ENCODE measurements at places on chromosomes 5 and 9.

DNA sequence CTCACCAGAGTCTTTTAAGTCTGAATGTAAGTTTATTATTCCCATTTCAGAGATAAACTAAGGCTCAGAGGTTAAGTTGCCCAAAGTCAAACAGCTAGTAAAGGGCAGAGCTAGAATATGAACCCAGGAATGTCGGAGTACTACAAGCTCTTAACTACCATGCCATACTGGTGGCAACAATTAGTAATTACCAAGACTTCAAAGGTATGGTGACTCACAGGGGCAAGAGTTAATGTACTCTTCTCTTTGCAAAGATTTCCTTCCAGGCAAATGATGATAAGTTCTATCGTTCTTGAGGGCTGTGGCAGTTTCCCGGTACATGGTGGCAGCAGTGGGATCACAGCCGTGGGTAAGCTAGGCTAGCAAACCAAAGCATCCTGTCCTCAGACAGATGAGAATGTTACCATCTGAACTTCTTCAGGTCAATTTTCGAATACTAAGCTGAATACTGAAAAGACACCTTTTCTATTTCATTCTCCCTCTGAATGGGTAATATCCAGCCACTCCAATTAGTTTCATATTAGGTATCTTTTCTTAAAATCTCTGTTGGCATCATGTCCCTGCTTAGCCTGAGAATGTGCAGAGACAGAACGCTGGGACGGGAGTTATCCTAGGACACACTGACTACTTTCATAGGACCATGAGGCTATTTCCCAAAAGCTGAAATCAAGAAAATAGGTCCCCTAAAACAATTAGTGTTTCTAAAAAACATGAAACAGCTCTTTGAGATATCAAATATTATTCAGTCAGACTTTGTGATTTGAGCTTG, 117.0 kb upstream of the NR5A1 start:
- DNase-seq: no peak

DNA sequence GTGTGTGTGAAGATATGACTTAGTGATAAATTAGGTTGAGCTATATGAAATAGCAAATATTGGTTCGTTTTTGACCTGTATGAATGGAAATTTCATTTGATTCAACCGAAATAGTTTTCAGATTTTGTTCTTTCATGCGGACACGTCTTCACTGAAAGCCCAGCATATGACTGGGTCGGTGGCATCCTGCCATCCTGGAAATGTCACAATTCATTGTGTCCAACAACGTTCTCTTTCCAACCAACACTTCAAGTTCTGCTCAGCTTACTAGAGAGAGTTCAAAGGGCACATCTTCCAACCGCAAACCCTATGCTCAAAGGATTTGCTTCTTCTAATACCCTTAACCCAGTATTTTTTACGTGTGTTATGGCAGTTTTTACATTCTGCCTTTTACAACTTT, 252.5 kb downstream of the NTRK2 start:
- DNase-seq: no peak

- DNase-seq: no peak
Measured at GRCh38 chr5:32836176-32836575, 125.1 kb downstream of the NPR3 start.

DNA sequence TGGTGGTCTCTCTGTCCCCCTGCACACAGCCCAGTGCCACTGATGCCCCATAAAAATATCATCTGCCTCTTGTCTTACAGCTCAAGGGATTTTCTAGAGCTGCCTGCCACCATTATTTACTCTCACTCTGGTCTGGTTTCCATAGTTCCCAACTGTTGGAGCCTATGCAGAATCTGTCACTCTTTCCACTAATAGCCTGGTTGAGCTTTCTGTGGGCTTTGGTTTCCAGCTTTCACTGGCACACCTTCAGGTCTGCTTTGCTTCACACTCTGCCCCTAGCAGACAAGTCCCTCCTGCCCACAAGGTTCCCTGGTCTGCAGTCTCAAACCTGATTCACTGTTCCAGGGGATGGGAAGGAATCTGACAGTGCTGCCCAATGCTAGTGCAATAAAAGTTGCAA, 103.0 kb upstream of the FTMT start:
- DNase-seq: no peak

GRCh38 chr9:5452286-5452609, 1.9 kb downstream of the CD274 start:
- DNase-seq: no peak

- no peak for DNase-seq
Measured at GRCh38 chr9:35322075-35322885, 160.5 kb downstream of the UNC13B start.

DNA sequence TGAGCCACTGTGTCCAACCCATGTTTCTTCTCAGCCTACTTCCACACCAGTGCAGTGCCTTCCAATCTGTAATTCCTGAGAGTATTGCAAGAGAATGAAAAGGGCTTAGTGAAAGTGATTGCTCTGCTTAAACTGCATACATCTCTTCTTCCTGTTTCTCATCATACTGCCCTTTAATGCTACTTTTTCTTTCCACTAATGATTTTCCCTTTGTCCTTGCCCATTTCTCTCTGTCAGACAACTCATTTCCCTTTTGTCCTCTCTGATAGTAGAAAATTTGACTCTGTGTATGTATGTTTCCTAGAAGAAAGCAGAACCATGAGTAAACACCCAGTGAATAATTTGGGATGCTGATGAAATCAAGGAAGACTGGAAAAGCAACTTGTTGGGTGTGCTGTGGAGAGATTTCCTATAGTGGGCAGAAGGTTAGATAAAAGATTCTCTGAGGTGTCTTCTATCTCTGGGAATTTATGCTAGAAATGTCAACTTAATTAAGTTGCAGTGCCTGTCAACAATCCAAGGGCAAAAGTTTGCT, 102.2 kb upstream of the CHD1 start:
- no peak for DNase-seq

GRCh38 chr5:76608833-76609232, 14.4 kb downstream of the F2RL2 start:
- DNase-seq: no peak

DNA sequence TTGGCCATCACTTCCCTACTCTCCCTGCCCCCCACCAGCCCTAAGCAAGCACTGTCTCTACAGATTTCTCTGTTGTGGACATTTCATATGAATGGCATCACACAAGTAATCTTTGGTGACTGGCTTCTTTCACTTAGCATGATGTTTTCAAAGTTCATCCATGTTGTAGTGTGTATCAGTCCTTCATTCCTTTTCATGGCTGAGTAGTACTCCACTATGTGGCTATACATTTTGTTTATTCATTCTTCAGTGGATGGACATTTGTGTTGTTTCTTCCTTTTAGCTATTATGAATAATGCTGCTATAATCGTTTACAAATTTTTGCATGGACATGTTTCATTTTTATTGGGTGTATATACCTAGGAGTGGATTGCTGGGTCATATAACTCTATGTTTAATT, 84.1 kb downstream of the DAP start:
- no peak for DNase-seq

GRCh38 chr9:75788006-75788634, 102.4 kb upstream of the PCSK5 start:
- DNase-seq: no peak

DNA sequence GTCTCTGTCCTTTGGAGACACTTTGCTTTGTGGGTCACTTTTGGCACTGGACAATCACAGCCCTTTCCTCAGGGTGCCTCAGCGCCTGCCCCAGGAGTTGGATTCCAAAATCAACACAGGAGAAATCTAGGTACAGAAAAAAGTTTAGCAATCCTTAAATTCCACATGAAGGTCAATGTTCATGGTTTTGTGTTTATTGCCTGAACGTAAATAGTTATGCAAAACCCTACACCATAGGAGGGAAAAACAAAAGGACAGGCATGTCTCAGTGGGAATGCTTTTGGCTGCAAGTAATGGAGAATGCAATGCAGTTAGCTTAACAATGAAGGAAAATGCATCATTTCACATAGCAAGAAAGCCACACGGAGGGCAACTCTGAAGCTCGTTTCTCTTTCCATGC, 6.5 kb upstream of the HMCN2 start:
- no peak for DNase-seq

DNA sequence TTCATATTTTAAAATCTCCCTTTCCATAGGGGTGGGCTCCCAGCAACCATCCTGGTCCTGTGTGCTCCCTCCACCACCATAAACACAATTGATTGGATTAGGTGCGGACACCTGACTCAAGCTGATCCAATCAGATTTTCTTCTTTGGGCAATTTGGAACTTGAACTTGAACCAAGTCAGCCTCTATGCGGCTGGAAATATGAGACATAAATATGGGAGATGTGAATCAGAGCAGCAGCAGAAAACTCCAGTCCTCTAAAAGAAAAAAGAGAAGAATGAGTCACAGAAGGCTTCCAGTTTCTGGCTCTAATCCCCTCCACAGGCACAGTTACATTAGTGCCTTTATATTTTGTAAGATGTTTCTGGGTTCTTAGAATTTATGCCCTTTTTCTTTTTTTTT, 306.6 kb downstream of the MLLT3 start:
- no peak for DNase-seq

DNA sequence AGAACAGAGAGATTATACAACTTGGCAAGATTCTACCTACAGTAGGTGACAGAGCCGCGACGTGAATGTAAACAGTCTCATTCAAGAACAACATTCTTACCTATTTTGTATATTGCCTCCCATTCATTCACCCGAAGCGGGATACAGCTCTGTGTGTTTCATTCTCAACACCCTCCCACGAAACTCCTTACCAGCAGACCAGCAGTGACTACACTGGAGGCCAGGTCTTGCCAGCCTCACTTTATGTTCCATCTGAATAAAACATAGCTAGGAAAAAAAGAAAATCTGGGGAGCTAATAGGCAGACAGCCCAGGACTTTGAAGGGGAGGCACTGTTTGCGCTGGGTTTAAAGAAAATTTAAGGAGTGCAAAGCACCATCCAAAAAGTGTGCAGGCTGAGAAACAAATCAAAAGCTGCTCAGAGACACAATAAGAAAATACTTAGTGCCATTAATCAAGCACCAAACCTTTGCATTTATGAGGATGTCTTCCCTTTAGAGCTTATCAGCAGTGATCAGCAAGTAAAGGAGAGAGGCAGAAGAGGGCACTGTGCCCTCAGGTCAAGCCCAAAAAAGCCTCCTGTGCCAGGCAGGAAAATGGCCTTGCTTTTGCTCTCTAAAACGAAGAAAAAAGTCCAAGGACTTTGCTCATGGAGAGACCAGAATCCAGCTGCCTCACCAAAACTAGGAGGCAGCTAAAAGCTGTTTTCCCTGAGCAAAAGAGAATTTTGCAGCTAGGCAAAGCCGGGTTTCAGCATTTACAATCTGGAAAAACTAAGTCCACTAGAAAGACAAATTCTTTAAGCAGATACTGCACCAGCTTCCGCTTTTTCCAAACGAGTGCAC, 295.1 kb downstream of the BNC2 start:
- no peak for DNase-seq

DNA sequence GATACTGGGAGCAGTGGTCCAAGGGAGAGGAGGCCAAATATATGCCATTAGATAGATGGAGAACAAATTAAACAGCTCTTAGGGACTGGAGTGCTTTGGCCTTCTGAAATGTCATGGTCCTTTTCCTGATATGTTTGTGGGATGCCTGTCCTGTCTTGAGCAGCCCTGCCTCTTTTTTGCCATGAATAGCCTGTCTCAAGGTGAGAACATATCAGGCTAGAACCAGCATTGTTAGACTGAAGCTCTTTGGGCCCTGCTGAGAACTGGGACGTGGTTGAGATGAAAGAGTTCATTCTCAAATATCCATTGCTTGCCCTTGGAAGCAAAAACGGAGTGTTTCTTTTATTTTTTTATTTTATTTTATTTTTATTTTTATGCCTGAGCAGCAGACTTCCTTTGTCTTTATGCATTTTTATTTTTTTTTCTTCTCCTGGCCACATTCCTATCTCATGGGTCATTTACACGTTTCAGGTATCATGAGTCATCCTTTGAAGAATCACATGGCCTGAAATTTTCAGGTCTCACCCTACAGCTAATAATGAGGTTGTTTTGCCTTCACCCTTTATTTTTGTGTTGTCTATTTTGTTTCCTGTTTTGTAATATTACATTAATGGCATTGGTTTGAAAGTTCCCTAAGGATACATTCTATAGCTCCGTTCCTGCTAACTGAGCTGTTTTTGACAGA, 371.4 kb downstream of the PSAT1 start:
- no peak for DNase-seq

- DNase-seq: no peak
Measured at GRCh38 chr9:75995066-75995465, 104.6 kb downstream of the PCSK5 start.

DNA sequence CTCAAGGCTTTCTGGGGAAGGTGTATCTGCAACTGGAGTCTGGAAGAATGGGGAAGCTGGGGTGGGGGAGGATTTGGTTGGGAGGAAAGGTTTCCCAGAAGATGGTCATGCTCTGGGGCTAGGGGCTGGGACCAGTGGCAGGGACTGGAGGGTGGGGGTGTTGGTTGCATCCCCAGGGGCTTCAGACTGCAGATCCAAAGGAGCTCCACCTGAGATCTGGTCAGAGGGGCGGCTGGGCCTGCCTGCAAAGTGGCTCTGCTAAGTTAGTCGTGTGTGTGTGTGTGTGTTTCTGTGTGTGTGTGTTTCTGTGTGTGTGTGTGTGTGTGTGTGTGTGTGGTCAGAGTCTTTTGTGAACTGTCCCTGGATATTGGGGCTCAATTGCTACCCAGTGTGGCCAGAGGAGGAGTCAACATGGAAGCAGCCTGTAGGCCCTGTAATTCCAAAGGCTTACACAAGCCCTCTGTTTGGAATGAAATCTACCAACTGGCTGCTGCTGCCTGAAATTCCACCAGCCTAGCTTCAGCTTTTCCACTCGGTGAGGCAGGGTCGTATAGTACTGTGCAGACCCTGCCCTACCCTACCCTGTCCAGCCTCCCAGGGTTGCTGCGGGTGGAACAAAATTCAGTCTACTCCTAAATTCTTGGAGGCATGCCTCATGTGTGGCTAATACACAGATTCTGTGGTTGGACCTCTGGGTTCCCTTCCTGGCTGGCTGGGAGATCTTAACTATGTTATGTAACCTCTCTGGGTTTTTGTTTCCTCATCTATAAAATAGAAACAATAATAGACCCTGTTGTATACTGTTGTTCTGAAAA, 12.5 kb upstream of the SYNPO start:
- no peak for DNase-seq

- no peak for DNase-seq
Measured at GRCh38 chr9:137740312-137740711, 121.5 kb downstream of the EHMT1 start.

- DNase-seq: no peak
Measured at GRCh38 chr5:139867581-139867980, 72.0 kb downstream of the PSD2 start.

GRCh38 chr9:93962561-93963440, 7.6 kb upstream of the BARX1 start:
- peak; percentile 60 for DNase-seq

GRCh38 chr9:119839888-119840287, 470.7 kb upstream of the BRINP1 start:
- DNase-seq: no peak

- no peak for DNase-seq
Measured at GRCh38 chr9:132881826-132882225, 3.1 kb downstream of the SPACA9 start.

- no peak for DNase-seq
Measured at GRCh38 chr5:58983526-58984452, 400.9 kb downstream of the RAB3C start.

Data from stimulated activated CD8-positive, alpha-beta memory T cell treated with anti-CD3 and anti-CD28 coated beads, Interleukin-4, amount 100 ng/mL, for 4 hours (primary cell).